ENCODE measurements at places on chromosomes 12 and 14.

DNA sequence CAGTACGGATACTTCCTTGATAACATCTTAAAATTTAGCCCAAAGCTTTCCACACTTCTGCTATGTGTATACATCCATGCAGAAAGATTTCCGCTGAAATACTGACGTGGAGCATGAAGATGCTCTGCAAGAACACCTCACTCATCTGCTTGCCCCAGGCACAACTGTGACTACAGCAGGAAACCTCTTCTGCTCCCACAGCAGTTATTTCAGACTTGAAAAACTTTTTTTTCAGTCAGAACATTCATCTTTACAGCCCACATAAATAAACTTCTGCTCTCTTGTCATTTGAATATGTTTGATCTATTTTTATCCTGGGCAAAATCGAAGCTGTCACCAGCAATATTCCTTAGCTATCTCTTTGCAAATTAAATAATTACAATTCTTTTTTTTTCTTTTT lies 6.8 kb upstream of the LRIG3 start:
- no peak for DNase-seq

DNA sequence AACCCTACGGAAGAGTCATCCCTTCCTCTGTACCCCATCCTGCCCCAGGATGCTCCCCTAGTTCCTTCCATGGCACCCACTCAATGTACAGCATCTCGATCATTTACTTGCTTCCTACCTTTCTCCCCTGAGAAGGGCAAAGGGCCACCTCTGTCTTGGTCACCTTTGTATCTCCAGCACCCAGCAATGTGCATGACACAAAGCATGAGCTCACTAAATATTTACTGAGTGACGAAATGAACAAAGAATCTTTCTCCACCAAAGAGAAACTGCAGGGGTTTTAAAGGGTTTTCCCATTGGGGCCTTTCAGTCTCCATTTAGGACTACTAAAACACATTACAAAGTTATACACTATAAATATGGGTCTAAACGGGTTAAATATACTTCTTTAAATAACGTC lies 30.6 kb downstream of the ATG14 start:
- DNase-seq, result no peak

- no peak for DNase-seq
Measured at GRCh38 chr14:41810362-41810761, 203.7 kb downstream of the LRFN5 start.

DNA sequence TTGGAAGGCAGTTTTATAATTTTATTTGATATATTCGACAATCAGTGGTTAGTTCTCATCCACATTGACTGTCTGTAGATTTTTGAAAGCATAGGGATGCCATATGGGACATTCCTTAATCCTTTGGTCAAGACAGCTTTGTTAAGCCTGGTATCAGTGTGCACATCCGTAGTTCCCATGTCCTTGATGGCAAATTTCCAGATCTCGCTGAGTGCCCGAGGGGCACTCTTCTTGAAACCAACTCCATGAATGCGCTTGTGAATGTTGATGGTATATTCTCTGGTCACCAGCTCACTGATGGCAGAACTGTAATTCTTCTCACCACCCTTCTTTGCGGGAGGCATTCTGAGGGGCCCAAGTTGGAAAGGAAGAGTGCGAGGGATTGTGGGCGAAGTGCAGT lies 6.1 kb upstream of the DENND5B start:
- no peak for DNase-seq

GRCh38 chr12:129844662-129845220 lies 59.1 kb downstream of the TMEM132D start:
- peak; percentile 8 for DNase-seq

DNA sequence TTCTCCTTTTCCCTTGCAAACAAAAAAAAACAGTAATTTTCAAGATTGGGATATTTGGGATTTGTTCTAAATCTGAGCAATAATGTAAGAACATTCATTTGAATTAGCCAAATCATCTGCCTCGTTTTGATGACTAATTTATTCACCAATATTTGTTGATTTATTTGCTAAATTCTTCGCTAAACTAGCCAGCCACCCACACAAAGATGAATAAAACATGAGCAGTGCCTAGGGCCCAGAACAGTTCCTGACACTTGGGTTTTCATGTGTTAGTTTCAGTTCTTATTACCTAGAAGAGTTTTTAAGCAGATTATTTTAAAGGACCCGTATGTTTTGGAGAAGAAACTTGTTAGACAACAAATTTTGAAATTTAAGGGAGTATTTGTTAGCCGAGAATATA lies 1.4 kb downstream of the ETNK1 start:
- DNase-seq, result peak; percentile 62

- no peak for DNase-seq
Measured at GRCh38 chr14:101556131-101556530, 5.2 kb upstream of the DIO3 start.

- DNase-seq, result no peak
Measured at GRCh38 chr12:54486173-54486867, 11.2 kb upstream of the NCKAP1L start.

GRCh38 chr12:16603260-16603915 lies 2.6 kb downstream of the LMO3 start:
- no peak for DNase-seq

- peak; percentile 55 for DNase-seq
Measured at GRCh38 chr14:29339494-29340172, 573.0 kb downstream of the FOXG1 start.

GRCh38 chr14:51511265-51511664 lies 140.4 kb upstream of the FRMD6 start:
- DNase-seq, result peak; percentile 39

- DNase-seq, result no peak
Measured at GRCh38 chr14:22407033-22407432, 182.0 kb downstream of the DAD1 start.

GRCh38 chr12:88360343-88360742 lies 218.2 kb downstream of the TMTC3 start:
- DNase-seq, result no peak

- peak; percentile 26 for DNase-seq
Measured at GRCh38 chr12:28870839-28871440, 278.1 kb upstream of the FAR2 start.

- no peak for DNase-seq
Measured at GRCh38 chr12:40792792-40793386, 100.7 kb downstream of the CNTN1 start.

- DNase-seq, result no peak
Measured at GRCh38 chr12:99042226-99042625, 397.1 kb downstream of the APAF1 start.

GRCh38 chr12:2351161-2351560 lies 298.4 kb downstream of the CACNA1C start:
- no peak for DNase-seq

- peak; percentile 77 for DNase-seq
Measured at GRCh38 chr12:119544765-119545625, 48.6 kb upstream of the TMEM233 start.

- peak; percentile 65 for DNase-seq
Measured at GRCh38 chr12:55073043-55074022, 52.9 kb upstream of the OR9K2 start.

GRCh38 chr12:125125271-125125670 lies 60.0 kb downstream of the AACS start:
- no peak for DNase-seq

- DNase-seq, result no peak
Measured at GRCh38 chr14:105899071-105899641, 372.8 kb downstream of the TMEM121 start.

GRCh38 chr14:73235531-73236155 lies 1.7 kb upstream of the PAPLN start:
- DNase-seq, result no peak
